HuH-7.5 (cell line): ENCODE measurements at places on chromosomes 1 and 21.

GRCh38 chr1:193392686-193393085 lies 206.3 kb upstream of the B3GALT2 start:
- DNase-seq = no peak

GRCh38 chr1:10561955-10562354 lies 87.2 kb downstream of the PEX14 start:
- DNase-seq = no peak

DNA sequence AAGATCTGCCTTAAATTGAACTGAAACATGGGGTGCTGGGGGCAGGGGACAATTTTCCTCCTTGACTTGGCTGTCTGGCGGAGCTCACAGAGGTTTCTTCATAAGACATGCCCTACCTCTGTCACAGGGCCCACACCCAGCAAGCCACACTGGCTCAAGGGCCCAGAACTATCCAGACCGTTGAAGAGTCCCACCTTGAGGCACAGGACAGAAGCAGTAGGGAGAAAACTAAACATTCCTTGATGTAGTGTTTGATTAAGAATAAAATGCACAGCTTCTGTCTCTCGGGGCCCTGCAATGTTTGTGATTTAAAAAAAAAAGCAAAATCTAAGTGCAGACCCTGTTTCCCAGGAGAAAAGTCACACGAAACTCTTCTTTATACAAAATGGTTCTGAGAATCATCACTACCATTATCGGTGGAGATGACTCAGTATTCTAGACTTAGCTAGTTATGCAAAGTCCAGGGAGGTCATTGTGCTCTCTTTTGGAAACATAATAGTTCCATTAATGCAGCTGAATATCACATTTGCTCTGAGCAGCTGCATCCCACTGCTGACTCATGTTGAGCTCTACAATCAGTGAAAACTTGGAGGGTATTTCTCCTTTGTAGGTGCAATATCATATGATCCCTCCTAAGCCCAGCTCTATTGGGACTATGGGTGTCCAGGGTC lies 53.6 kb upstream of the DIRAS3 start:
- DNase-seq = no peak

DNA sequence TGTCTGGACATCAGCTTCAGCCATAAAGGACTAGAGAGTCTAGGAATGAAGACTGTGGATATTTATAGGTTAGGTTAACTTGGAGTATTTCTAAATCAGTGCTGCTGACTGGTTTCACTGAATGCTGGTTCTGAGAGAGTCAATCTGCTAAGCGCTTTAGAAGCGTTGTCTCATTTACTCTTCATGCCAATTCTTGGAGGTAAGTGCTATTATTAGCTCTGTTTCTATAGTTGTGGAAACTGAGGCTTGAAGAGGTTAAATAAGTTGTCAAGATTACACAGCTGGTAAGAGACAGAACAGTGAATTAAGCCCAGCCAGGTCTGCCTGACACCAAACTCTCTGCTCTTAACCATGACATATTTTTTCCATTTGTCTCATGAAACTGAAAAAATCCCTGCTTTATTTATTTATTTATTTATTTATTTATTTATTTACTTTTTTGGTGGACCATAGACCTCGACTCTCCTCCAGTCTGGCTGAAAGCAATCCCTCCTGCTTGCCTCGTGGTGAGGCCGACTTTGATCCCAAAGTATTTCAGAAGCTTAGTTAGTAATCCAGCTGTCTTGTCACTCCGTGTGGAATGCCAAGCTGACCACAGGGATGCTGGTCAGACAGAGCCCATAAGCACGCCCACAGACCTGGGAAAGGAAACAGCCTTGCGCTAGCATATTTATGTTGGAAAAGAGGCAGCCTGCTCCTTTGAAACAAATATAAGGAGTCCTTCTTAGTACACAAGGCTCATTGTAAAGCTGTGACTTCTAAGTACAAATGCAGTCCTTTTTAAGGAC lies 16.9 kb downstream of the NTMT2 start:
- DNase-seq = no peak

DNA sequence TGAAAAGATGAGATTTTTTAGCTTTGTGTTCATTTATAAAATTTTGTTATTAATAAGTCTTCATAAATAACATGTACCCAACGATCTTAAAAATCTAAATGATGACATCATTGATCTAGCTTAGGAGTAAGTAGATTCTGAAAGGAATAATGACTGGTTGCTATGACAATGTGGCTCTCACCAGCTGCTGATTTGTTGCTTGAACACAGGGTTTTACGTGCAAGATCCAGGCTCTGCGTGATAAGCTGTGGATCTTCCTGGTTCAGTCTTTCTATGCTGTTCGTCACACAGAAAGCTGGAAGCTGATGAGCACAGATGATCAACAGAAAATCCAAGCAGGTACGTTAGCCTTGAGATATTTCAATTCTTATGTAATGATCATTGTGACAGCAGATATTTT lies 49.1 kb upstream of the C1orf146 start:
- DNase-seq = no peak

DNA sequence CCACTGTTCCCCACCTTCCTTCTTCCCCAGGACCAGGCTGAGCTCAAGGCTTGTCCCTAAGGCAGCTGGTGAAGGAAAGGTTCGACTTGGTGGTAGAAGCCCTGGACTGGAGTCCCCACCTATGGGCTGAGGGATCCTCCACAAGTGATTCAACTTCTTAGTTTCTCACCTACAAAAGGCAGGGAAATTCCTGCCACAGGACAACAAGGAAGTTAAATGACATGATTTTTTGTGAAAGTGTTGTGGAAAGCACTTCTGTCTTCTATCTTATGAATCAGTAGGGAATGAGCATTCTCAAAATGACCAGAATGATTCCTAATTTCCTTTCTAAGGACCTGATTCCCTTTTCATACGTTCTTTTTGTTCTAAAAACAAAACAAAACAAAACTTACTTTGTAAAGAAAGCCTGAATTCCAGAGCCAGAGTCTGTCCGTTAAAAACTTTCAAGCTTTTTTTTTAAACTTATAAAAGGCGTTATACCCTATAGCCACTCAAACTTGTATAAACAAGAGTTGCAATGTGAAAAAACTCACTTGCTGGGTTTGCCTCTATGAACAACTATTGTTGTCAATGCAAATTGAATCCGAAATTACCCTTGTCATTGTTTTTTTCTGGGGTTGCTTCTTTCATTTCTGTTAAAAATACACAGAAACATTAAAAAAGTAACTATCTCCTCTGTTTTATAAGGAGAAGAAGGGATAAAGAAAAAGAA lies 12.2 kb downstream of the KCNJ15 start:
- no peak for DNase-seq

DNA sequence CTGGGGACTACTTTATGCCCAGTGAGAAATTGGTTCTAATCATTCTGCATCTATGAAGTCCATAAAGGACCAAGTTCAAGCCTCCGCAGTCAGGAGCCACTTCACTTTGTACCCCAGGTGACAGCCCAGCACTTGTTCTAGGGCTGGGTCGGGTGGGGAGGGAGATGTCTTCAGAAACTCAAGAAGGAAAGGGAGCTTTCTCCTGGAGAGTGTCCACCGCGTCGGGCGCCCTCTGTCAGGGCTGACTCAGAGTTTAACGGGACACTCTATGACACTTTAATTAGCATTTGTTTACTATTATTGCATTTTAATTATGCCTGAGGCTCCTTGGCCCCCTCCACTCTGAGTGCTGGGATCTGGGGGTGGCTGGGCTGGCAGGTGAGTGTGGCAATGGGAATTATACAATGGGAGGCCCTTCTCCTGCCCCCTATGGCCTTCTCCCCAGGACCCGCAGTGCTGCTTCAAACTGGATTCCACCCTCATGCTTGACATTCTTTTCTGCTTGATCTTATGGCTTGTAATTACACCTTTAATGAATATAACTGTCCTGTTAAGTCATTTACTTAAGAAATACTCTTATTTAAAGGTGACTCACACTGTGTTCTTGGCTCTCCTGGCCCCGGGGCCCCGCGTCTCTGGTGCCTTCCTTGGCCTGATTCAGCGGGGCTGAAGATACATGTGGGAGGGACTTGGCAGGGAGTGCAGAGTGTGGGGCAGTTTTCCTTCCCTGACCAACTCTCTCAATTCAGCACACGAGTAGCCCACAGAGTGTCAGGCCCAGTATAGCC lies 136.6 kb downstream of the PLXNA2 start:
- no peak for DNase-seq

DNA sequence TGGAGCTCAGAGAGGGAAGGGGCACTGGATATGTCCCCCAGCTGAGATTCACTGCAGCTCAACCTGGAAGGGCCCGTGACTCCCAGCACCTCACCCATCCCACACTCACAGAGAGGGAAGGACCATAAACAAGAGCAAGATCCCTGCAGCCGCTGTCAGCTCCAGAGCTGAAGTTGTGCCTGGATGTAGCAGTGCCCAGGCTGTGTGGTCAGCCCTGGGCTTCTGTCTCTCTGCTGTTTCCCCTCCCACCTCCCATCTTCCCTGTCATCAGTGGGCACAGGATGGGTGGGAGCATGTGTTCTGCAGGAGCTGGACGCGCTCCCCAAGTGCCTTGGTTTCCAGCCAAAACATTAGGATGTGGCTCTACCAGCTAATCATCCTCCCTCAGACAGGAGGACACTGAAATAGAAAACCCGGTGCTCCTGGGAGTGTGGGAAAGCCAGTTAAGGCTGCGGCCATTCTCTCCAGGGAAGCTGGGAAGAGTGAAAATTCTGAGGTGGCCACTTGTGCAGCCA lies 282.7 kb downstream of the NPHP4 start:
- no peak for DNase-seq

DNA sequence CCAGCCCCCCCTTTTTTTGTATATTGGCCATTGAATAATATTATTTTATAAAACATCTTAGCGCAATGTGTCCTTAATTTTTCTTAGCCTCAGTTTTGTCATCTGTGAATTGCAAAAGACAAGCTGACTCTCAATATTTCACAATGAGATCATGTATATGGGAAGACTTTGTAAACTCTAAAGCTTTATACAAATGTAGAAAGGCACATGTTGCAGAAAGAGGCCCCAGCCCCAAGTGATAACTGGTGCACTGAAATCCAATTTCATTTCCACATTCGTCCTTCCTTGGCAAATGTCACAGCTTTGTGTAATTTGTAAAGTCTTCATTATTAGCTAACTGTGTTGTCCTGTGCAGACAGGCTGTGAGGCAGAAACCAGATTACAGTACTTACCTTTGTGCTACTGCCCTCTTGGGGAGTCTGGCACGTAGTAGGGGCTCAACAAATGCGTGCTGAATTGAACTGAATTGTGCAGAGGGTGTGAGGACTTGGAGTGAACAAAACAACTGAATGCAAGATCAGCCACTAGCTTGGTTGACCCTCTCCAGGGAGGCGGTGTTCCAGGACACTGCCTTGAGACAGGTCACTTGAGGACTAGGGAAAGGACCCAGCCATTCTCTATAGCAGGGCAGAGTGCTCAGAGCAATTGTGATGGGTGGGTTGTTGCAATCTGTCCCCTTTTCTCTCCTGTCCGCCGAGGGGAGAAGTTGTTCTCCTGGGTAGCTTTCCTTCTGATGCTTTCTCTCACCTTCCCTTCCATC lies 74.6 kb downstream of the LMO4 start:
- no peak for DNase-seq

DNA sequence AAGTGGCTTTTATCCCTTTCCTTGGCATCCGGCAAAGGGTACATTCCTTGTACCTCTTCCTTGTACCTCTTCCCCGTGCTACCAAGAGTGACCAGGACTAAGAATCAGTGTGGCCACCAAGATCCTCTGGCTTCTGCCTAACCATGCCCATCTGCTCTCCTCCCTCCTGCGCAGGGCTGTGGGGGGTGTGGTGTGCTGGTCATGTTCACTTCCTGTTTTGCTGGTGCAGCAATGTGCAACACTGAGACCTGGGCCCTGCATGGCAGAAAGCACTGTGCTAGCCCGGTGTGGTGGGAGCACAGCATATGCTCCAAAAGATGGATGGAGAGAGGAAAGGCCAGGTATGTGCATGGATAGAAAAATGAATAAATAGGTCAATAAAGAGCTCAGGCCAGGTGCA lies 33.3 kb upstream of the TENT5C start:
- DNase-seq = no peak

GRCh38 chr1:151716771-151717631 lies at the start of gene CELF3:
Gene CELF3, minus strand, starts transcription at chr1:151716803. Its CDS starts 783 bp downstream, at chr1:151716020.
- no peak for DNase-seq

GRCh38 chr1:186033847-186034271 lies 299.7 kb downstream of the HMCN1 start:
- DNase-seq = no peak

DNA sequence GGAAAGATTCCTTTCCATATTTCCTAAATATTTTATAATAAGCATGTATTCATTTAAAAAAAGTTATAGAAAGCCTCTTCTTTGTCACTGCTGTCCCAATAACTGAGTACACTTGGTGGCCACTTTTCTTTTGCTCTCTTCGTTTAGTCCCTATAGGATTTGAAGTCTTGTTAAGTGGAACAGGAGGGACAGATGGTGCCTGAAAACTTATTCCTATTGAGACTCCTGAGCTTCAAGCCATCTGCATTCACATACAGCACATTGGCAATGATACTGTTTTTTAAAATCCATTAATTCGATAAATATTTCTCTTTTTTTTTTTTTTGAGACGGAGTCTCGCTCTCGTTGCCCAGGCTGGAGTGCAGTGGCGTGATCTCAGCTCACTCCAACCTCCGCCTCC lies 2.0 kb upstream of the ZBTB40 start:
- no peak for DNase-seq

GRCh38 chr1:29592261-29592615 lies 355.9 kb downstream of the PTPRU start:
- DNase-seq = no peak

DNA sequence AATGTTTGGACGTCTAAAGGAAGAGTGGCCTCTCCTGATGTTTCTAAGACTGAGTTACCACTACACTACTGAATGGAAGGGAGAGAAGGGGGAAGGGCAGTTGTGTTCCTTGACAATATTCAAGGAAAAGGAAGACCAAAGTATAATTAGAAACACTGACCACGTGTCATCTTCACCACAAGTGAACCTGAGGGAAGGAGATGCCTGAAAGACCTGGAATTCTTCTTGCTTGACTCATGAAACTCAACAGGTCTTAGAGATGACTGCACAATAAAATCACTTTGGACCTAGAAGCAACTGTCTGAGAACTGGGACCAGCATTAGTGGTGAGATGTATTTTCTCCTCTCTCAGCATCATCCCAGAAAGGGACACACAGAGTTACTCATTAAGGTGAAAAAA lies 56.7 kb downstream of the PTPN14 start:
- DNase-seq = no peak

DNA sequence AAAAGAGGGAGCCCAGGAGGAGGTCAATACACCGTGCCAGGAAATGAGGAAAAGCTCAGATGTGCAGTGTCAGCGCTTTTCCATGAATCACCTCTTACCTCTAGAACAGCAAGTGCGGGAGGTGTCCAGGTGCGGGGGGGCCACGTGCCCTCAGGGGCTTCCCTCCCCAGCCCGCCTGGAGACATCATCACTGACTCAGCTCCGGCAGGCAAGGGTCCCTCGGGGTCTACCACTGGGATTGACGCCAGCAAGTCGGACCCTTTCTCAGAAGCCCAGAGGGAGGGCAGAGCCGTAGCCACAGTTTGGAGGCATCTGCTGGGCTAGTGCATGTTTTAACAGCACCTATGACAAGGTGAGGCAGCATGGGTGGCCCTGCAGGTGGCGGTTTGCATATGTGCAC lies 67.4 kb upstream of the TRAPPC10 start:
- DNase-seq = no peak
